Suppressor macrophage treated with lipopolysaccharide for 1 hour (primary cell): ENCODE measurements at places on chromosomes 2 and 18.
A peak's percentile ranks its signal among the peaks of the same experiment; 100 is the strongest.

- no peak for DNase-seq
Measured at GRCh38 chr2:234679741-234680687, 183.1 kb upstream of the ARL4C start.

DNA sequence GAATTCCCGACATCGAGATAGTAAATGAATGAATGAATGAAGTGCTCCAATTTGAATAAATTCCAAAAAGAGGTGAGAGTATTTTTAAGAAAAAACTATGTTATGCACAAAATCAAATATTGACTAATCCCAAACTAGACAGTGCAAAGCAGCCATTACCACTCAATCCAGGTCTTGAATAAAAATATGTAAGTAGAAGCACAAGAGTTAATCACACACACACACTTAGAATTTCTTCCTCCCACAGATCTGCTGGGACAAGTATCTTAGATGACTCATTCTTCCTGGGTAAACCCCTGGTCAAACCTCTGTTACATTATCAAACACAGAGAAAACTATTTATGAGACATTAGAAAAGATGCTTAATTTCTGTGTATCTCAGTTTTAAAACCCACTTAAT lies 102.0 kb downstream of the PLA2R1 start:
- peak; percentile 90 for DNase-seq

GRCh38 chr2:49978341-49978740 lies 824.0 kb upstream of the FSHR start:
- DNase-seq = no peak

DNA sequence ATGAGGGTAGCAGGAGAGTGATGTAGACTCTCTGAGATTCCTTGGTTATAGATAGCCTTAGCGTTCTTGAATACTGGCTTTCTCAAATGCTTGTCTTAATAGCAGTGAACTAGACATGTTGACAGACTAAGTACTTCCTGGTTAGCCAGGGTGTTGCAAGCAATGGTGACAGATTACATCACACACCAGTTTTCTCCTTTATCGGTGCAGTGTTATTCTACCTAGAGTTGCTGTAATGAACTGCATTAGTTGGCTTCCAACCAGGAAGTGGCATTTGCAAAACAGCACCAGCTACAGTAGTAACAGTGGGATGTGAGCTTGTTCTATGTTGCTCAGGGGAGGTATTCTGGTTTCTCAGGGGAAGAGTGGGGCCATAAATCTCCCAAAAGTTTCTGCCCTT lies 582.2 kb upstream of the DDX18 start:
- no peak for DNase-seq

DNA sequence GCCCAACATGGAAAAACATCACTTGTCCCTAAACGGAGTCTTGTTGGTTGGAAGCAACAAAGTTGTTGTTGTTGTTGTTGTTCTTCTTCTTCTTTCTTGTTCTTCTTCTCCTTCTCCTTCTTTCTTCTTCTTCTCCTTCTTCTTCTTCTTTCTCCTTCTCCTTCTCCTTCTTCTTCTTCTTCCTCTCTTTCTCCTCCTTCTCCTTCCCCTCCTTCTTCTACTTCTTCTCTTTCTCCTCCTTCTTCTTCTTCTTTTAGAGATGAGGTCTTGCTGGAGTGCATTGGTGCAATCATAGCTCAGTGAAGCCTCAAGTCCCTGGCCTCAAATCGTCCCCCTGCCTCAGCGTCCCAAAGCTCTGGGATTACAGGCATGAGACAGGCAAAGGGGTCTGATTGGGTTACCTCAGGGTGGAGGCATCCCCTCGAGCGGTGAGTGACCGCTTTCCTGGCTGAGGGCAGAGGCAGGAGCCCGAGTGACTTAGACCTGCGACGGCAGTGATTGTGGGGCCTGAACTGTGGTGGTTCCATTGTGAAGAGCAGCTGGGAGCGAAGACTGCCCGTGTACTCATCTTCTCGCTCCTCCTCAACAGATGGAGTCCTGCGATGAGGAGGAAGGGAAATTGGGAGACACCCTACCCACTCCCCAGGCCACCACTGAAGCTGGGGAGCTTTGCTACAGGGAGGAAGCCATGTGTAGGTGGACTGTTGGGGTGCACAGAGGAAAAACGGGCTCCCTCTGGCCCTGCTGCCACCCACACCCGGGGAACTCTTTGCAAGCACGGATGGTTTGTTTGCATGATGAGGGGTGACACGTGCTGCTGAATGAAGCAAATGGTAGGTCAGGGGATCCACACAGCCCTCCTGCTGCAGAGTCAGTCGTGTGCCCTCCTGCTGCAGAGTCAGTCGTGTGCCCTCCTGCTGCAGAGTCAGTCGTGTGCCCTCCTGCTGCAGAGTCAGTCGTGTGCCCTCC lies 7.0 kb upstream of the PER2 start:
- no peak for DNase-seq

DNA sequence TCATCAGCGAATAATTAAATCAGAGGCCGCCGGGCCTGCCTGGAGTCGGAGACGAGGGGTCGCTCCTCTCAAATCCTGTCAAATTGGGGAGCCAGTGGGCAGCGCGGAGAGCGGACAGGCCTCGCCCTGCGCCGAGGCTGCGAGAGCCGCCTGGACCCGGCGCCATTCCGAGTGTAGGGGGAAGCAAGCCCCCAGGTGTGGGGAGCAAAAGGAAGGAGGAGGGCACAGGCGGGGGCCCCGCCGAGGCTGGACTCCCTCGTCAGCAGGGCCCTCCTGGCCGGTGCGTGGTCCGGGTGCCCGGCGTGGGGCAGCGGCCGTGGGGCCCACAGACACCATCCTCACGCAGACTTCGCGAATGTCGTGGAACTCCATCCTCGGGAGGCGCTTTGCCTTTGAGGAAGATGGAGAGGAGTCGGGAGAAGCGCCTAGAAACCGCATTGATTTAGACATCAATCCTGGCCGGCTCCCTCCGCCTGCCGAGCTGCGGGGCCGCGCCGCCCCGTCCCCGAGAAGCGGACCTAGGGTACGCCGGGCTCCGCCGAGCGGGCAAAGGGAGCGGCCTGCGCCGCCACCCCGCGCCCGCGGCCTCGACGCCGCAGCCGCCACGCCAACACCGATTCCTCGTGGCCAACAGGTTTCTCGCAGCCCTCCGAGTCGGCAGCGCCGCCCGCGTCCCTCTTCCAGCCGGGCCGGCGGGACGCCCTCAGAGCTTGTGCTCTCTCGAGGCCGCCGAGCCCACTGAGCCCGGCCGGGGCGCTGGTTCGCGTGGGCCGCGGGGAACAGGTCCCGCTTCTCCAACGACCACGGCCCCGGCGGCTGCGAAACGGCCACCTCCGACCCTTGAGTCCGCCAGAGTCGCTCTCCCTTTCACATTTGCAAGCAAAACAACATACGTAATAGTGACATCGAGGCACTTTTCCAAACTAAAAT lies 6.7 kb upstream of the ONECUT2 start:
- peak; percentile 29 for DNase-seq

DNA sequence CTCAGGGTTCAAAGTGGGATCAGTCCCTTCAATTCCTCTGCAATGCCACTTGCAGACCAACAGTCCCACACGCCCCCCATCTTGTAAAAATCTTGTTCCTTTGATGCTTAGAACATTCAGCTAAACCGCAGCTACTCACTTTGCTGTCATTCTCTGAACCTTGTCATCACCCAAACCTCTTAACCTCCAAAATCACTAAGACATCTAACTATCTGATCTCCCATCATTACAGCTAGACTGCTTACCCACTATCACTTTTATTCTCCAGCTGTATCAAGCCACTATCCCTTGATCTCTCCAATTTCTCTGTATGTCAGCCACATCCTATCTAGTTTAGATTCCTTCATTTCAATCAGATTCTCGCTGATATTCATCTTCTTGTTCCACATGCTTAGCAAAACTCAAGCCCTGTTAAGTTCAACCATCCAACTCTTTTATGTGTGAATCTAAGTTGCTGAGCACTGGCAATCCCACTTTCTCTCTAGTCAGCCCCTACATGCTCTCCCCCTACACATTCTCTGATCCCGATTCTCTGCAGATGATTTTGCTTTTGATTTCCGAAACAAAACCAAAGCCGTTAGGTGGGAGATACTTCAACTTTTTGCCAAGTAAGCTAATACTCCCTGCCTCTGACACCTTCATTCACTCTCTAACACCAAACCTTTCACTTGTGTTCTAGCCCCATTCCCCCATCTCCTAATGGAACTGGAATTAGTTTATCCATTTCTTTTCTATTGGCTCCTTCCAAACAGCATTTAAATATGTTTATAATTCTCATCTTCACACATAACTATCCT lies 4.6 kb downstream of the GTF3C2 start:
- no peak for DNase-seq

DNA sequence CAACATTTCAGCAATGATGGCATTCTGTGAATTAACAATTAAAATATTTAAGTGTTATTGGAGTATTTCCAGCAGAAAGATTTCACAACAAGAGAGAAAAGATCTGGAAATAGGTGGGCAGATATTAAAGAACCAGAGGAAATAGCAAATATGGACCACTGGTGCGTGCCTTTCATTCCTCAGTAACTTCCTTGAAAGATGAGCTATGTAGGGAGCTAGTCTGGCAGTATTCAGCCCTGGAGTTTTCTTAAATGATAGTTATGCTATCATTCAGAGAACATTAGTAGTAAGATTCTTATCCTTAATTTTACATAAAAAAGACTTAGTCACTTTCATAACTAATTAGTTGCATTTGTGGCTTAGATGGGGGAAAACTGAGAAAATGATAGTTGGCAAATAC lies 41.5 kb downstream of the TANC1 start:
- no peak for DNase-seq

DNA sequence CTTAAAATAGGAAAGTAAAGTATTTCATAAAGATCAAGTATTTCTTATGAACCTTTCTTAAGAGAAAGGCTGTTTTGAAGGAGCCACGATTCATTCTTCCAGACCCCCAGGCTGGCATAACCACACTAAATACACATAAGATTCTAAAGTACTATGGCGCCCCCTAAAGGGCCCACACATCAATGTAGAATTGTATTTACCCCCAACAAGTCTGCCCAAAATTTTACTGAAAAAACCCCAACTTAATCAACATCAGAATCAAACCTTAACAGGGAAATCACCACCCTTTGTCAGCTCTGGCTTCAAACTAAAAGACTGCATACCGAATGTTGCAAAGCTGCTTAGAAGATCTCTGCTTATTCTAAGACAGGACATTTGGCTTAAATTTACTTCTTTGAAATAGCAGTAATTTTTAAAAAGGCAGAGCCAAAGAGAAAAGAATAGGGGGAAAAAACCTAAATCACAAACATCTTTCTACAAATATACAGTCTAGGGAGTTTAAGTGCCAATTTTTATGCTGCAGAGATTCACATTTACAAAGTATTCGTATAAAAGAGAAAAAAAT lies 20.4 kb upstream of the BCL2 start:
- peak; percentile 75 for DNase-seq

GRCh38 chr2:29530281-29530680 lies 391.1 kb downstream of the ALK start:
- no peak for DNase-seq

- peak; percentile 88 for DNase-seq
Measured at GRCh38 chr2:68948710-68949109, 4.0 kb downstream of the GKN2 start.

DNA sequence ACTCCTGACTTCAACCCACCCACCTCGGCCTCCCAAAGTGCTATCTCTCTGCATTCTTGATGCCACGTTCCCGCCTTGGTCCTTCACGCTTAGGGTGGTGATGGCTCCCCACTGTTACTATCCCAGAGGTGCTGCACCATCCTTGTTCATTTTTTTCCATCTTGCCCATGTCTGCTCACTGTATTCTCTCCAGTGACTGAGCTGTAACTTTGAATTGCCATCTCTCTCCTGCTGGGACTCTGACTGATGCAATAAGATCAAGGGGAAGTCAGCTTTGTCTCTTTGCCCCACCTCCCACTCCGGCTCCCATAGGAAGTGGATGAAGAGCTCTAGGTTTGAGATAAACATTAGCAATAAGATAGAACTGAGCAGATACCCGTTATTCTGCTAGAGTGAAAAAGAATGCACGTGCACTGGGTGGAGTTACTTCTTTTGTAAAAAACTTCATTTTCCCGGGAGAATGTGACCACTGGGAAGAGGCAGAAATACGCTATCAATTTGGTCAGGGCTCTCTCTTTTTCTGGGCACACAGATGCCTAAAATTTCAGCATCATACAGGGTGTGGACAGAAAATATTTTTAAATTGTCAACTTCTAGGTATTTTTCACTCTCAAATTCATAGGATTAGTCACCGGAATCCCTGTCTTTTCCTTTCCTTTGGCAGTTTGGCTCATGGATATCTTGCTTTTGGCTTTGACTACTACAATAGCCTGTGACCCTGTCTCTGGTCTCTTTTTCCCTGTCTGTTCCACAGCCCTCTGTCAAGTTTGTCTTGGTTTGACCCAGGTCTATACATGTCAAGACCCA lies 105.4 kb downstream of the POLR1A start:
- DNase-seq = peak; percentile 75

DNA sequence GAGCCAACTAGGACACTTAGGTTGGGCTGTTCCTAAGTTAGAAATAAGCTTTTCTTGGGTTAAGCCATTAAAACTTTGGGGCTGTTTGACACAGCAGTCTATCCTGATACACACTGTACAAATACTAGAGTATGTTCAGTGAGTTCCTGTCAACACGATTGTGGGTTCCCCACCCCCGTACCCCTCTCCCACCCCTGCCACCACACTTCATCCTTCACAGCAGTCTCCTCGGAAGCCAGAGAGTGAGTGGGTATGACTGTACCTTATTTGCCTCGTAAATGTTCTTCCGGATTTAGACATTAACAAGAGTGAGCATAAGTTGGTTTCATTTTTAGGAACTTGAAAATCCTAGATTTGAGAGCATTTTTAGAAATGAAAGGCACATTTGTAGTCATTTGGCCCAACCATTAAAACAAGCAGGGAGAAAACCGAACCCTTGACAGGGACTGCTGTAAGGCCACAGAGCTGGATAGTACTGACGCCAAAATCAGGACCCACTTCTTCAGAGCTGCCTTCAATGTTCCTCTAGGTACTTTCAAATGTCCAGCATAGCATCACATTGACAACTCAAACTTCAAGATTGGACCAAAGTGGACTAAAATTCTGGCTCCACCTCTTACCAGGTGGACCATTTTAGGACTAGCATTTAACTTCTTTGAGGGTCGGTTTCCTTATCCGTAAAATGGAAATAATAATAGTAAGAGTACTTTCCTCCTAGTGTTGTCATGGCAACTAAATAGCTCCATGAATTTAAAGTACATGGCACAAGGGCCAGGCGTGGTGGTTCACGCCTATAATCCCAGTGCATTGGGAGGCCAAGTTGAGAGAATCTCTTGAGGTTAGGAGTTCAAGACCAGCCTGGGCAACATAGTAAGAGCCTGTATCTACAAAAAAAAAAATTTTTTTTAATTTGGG lies 166.3 kb upstream of the SERTAD2 start:
- DNase-seq = peak; percentile 57

- no peak for DNase-seq
Measured at GRCh38 chr2:63029058-63029457, 21.6 kb upstream of the OTX1 start.

GRCh38 chr2:189783451-189783926 lies 650 bp downstream of the ORMDL1 start:
- peak; percentile 33 for DNase-seq

- DNase-seq = no peak
Measured at GRCh38 chr18:41073372-41073954, 881.6 kb upstream of the PIK3C3 start.
